A375 (cell line): ENCODE measurements at places on chromosomes 1 and 21. TPM values are rescaled to one million over a fixed set of nuclear protein-coding genes. Genes with fewer than 3 reads are reported as not detected.

OXCT2 gene
- total RNA-seq = 14.4 and 16.6 TPM in 2 replicates

PPIE gene
- total RNA-seq = 57.7 and 64.2 TPM in 2 replicates

SERPINC1 gene
- 0.11 TPM in 1 of 2 replicates, not detected in the other for total RNA-seq

MAEL gene
- not detected in 2 replicates for total RNA-seq

L1TD1 gene
- not detected in 2 replicates for total RNA-seq

PLA2G2C gene
- total RNA-seq = not detected in 2 replicates
